ENCODE measurements at places on chromosomes 16 and 17. TPM values are rescaled to one million over a fixed set of nuclear protein-coding genes. Genes with fewer than 3 reads are reported as not detected.

GRCh38 chr17:75729351-75729750, 8.1 kb downstream of the ITGB4 start:
- no peak for DNase-seq

DNA sequence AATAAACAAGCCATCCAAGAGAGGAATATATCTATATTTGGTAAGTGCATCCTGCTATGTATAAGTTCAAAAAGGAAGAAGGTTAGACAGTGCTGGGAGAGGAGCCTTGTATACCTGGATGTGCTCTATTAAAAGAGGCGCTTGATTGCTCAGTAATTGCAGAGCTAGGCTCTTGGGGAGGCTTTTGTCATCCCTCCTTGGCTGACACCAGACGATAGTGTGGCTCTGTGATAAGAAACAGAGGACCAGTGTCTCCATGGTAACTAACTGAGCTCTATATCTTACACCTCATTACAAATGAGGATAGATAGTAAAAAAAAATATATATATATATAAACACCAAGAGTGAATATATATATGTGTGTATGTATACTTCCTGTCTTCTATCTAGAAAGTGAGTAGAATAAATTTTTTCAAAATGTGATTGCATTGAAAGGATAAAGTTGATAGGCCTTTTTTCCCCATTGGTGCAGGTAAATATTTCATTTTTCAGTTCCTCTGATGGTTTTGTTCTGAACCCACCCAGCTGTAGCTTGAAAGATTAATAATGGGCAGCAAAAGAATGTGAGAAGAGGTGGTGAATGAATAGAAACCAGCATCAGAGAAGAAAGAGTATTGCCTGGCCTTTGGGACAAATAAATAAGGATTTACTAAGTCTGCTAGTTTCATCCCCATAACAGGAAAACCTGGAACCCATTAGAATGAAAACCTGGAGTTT, 303.7 kb downstream of the ZFHX3 start:
- no peak for DNase-seq

GRCh38 chr16:85983064-85983463, 84.1 kb downstream of the IRF8 start:
- no peak for DNase-seq

GRCh38 chr16:29011112-29011511, 26.3 kb downstream of the LAT start:
- no peak for DNase-seq

- no peak for DNase-seq
Observed at GRCh38 chr16:25031132-25031440, 15.9 kb upstream of the ARHGAP17 start.

GRCh38 chr17:5068236-5068635, 10.0 kb upstream of the ZFP3 start:
- no peak for DNase-seq

- DNase-seq, result no peak
Observed at GRCh38 chr16:11841026-11841425, 10.3 kb downstream of the RSL1D1 start.

GRCh38 chr17:49223517-49224197, 6.9 kb downstream of the PHOSPHO1 start:
- peak; percentile 80 for DNase-seq

DNA sequence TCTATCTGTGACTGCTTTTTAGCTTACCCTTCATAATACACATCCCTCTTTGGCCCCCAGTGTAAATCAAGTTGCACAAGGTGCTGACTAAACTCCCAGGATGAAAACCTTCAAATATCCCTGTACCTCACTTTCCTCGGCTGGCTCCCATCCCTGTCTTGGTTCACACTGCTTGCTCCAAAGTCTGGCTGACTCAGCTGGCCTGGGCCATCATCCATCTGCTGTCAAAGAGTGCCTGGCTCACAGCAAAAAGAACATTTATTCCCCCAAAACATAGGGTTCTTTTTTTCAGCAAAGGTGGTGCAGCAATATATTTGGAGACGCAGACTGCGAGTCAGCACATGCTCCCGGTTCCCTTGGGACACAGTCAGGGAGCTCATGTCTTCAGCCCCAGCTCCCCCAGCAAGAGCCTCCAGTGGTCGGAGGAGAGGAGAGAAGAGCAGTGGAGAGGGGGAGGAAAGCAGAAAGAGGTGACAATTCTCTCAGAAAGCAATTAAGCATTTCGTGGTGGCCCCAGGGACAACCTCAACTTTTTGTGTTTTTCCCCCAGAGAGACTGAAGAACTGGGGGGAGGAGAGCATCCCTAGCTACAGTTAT, 26.1 kb downstream of the GPR142 start:
- no peak for DNase-seq

GRCh38 chr17:56172517-56172982, 19.3 kb downstream of the ANKFN1 start:
- no peak for DNase-seq

- DNase-seq, result no peak
Observed at GRCh38 chr16:67035364-67035763, 6.4 kb downstream of the CBFB start.

GRCh38 chr16:11379420-11379819, 34.2 kb downstream of the RMI2 start:
- DNase-seq, result no peak

DNA sequence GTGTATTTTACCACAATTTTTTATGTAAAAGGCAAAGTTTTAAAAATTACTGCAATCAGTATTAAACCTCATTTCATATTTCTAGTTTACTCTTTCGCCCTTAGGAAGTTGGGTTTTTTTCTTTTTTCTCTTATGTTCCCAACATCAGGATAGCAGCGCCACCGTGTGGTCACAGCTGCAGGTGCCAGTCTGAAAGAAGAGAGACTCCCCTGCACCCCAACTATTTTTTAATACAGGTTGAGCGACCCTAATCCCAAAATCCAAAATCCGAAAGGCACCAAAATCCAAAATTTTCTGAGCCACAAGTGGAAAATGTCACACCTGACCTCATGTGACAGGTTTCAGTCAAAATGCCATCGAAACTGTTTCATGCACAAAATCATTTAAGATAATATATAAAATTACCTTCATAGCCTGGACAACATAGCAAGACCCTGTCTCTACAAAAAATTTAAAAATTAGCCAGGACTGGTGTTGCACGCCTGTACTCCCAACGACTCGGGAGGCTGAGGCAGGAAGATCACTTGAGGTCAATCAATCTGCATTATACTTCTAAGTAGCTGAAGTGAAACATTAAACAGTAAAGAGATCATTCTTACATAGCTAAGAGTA, 21.8 kb upstream of the ASGR2 start:
- DNase-seq, result peak; percentile 93

DNA sequence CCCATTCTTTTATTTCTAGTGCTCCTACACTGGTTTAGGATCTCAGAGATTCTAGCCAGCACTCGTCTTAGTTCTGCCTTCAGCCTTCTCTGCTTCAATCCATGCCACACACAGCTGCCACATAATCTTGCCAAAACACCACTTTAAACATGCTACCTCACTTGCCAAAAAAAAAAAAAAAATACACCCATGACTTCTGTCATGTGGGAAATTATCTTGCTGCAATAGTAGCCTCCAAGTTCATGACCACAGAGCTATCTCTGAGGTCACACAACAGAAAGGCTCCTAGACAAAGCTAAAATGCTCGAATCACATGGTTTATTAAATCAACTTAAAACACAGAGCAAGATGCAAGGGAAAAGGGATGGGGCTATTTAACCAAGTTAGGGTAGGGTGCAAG, 18.1 kb downstream of the FZD2 start:
- DNase-seq, result no peak

- no peak for DNase-seq
Observed at GRCh38 chr16:24289166-24289700, 33.1 kb downstream of the CACNG3 start.

DNA sequence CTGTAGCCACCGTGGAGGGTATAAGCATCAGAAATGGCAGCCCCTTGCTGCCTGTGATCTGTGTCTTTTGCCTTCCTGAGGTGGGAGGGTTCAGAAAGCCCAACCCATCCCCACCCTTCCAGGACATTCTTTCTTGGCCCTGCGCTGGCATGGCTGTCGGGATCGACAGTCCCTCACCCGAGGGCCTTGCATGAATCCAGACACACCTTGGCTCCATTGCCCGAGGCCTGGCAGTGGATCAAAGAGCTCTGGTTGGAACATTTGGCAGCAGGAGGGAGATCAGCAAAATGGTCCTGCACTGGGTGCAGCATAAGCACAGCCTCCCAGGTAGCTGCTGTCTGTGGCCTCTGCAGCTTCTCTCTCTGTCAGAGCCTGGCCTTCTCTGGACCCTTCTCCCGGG, 246.6 kb upstream of the MAF start:
- no peak for DNase-seq

DNA sequence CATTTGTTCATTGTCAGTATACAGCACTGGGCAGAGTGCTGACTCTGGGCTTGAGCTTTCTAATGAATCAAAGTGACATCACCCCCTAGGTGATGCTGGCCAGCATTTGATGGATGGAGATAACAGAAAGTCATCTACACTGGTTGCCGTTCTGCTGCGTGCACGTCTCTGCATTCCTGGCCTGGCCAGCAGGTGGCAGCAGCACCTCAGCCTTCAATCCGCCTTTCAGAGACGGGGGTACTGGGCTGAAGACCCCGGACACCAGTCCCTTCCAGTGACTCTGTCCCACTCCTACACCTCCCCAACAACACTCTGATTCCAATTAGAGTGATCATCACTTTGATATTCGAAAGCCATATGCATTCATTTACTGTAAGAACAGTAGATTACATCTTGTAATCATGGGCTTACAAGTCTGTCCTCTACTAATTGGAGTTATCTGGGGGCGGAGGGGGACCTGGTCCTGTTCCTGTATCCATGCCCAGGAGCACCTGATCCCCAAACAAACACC, 6.0 kb downstream of the CPSF4L start:
- DNase-seq, result peak; percentile 75

GRCh38 chr17:72976971-72977770, 115.3 kb downstream of the SLC39A11 start:
- DNase-seq, result peak; percentile 47

DNA sequence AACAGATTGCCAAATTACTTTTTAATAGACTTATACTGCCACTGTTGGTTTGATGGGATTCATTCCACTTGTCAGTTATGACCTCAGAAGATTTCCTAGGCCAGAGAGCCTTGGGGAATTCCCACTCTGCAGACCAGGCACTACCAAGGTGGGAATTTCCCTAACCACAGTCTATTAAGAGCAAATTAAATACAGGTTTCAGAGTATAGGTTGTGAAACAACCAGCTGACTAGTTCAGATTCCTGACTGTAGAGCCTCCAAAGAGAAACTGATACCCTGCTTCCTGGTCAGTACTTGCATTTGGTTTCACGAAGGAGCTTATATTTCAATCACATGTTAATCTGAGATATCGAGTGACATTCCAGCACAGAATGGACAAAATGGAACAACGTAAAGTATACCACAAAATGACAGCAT, 186.5 kb downstream of the STX8 start:
- DNase-seq, result no peak

GRCh38 chr16:27495191-27495590, 54.5 kb downstream of the GTF3C1 start:
- no peak for DNase-seq

GRCh38 chr16:85138825-85139627, 26.8 kb upstream of the CIBAR2 start:
- DNase-seq, result no peak

- no peak for DNase-seq
Observed at GRCh38 chr17:39611401-39612112, 3.8 kb upstream of the NEUROD2 start.

- no peak for DNase-seq
Observed at GRCh38 chr17:35486920-35487732, 38.6 kb upstream of the SLFN13 start.

DNA sequence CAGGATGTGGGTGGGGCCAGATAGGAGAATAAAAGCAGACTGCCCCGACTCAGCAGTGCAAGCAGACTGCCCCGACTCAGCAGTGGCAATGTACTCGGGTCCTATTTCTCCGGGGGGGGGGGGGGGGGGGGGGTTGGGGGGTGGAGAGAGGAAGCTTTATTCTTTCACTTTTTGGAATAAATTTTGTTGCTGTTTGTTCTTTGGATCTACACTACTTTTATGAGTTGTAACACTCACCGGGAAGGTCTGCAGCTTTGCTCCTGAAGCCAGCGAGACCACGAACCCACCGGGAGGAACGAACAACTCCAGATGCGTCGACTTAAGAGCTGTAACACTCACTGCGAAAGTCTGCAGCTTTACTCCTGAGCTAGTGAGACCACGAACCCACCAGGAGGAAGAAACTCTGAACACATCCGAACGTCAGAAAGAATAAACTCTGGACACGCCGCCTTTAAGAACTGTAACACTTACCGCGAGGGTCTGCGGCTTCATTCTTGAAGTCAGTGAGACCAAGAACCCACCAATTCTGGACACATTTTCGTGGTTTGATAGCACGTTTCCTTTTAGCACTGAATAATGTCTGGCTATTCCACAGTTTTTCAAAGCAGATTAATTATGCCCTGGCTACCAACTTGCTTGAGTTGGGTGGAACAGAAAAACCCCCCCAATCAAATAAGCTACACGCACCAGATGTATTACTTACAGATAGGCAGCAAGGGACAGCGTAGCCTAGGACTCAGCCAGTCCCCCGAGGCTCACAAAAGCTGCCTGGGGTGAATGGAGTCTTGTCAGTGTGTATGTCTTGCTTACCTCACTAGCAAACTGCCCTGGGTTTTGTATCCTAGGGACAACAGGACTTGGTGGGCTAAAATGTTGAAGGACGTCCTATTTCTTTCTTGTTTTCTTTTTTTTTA, 11.9 kb downstream of the FZD2 start:
- DNase-seq, result no peak

- peak; percentile 93 for DNase-seq
Observed at GRCh38 chr16:79601931-79602627, 1.5 kb upstream of the MAF start.

GRCh38 chr16:58009856-58010416, 8.7 kb downstream of the USB1 start:
- DNase-seq, result peak; percentile 18

DNA sequence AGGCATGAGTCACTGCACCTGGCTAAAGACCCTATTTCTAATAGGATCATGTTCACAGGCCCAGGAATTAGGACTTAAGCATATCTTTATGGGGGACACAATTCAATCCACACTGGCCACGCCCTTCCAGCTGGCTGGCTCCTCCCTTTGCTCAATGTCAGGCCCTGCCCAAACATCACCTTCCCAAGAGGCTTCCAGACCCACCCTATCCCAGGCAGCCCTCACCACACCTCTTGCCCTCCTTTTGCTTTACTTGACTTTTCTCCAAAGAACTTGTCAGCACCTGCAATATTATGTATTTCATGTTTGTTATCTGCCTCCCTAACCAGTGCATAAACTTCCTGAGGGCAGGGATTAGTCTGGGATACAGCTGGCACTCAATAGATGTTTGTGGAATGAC, 109.6 kb upstream of the CDH5 start:
- DNase-seq, result no peak

- peak; percentile 93 for DNase-seq
Observed at GRCh38 chr16:58511933-58512815, 3.1 kb upstream of the SETD6 start.

- DNase-seq, result no peak
Observed at GRCh38 chr16:51756447-51757123, 605.5 kb upstream of the SALL1 start.

SP6 gene
- total RNA-seq, result 27.0 TPM

SRCIN1 gene
- total RNA-seq, result 3.2 TPM

MYO19 gene
- total RNA-seq, result 150 TPM

ZNF19 gene
- 4.4 TPM for total RNA-seq

CCL17 gene
- not detected for total RNA-seq

DLX4 gene
- total RNA-seq, result not detected

GP1BA gene
- not detected for total RNA-seq

CACNG5 gene
- not detected for total RNA-seq

PRSS36 gene
- not detected for total RNA-seq

KRTAP9-4 gene
- not detected for total RNA-seq

KRT222 gene
- total RNA-seq, result 1.8 TPM

CHST5 gene
- total RNA-seq, result 62.6 TPM

SLC38A8 gene
- total RNA-seq, result not detected

SLC35G6 gene
- not detected for total RNA-seq

TNFRSF13B gene
- total RNA-seq, result 3.2 TPM

TBC1D26 gene
- total RNA-seq, result 0.28 TPM

DNAJC7 gene
- total RNA-seq, result 51.0 TPM

All from Peyer's patch (tissue), 4 donors.